ENCODE measurements at places on chromosomes 11 and 22.

DNA sequence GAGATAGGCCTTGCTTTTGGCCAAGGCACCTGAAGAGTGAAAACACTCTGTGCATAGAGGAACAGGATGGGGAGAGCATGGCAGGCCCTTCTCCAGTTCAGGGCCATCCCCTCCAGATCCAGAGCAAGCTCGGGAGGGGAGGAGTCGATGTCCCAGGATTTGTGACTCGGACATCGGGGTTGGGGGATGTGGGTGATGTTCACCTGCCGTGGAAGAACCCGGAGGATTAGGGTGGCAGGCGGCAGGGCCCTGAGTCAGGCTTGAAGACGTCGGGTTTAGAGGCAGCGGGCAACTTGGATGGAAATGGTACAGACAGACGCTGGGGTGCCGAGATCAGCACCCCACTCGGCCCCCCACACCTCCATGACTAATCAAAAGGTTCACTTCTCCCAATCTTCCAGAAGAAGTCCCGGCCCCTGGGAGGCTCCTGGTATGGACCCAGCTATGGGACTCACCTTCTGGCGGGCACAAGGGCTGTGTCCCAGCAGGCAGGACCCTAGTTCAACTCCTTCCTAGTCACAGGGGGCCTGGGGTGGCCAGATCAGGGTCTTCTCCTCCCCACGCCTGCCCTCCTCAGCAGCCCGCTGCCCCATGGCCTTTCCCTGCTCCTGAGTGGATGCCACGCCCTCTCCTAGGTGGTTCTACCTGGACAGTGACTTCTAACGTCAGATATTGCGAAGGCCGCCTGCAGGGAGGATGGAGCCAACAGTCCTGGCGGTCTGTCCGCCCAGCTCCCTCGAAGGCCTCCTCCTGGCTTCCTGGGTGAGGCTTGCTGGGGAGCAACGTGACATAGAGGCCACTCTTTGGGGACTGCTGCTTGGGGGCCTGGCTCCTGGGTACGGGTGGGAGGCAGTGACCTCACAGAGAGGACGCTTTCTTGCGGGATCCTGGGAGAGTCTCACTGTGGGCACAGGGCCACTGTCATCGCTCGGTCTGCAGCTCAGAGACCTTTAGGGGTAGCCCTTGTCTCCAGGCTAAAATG is 792.5 kb downstream of the BRD1 start:
- no peak overlapping the region for H3K4me3 ChIP-seq
- no peaks in the 10 kb centered on the region for H3K4me1 ChIP-seq
- H3K27ac ChIP-seq: no peak overlapping the region
- H3K27me3 ChIP-seq: no peaks in the 10 kb centered on the region
- DNase-seq: no peak
- peaks cover 9% of the 10 kb centered on the region for H3K36me3 ChIP-seq

DNA sequence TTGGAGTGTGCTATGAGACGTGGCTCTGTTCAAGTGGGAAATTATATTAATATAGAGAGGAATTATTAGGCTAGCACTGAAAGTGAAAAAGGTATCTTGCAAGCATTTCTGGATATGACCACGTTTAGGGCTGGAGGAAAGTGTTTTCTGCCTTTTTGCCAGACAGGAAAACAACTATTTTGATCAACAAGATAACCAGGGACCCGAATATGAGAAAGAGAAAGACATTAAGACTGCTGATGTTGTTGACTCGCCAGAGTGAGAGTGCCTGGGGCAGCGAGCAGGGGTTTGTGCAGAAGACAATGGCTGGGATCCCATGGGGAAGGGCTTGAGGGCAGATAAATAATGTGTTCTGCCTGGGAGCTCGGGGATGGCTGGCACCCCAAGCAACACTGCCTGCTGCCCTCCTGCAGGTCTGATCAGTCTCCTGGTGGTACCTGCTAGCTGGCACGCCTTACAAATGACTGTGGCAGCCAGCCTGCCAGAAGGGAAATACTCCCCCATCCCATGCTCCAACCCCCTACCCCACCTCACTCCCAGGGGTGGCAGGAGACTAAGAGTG is 23.1 kb upstream of the CHST1 start:
- no peaks in the 10 kb centered on the region for H3K36me3 ChIP-seq
- H3K27ac ChIP-seq: no peak overlapping the region
- peaks cover 50% of the 10 kb centered on the region for H3K27me3 ChIP-seq
- no peaks in the 10 kb centered on the region for H3K4me1 ChIP-seq

DNA sequence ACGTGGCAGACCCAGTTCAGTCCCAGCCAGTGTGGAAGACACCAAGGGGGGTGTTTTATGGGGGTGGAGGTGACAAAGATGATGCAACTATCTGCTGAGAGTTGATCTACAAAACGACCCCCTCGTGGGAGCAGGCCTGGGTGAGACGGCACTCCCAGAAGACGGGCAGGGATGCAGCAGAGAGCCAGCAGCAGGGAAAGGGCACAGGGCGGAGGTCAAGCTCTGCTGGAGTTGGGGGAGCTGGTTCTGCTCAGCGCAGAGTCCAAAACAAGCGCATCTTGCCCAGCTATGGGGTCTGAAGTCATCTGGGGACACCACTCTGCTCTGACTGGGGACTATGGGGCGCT is 3.9 kb downstream of the GNB1L start:
- peaks cover 3% of the 10 kb centered on the region for H3K27me3 ChIP-seq
- no peak for DNase-seq
- H3K27ac ChIP-seq: peak overlapping the region; percentile 59
- H3K36me3 ChIP-seq: peaks cover 26% of the 10 kb centered on the region
- peaks cover 52% of the 10 kb centered on the region for H3K4me1 ChIP-seq

GRCh38 chr22:34950489-34950888 is 115.5 kb upstream of the ISX start:
- H3K27me3 ChIP-seq: no peaks in the 10 kb centered on the region
- DNase-seq: no peak
- peaks cover 9% of the 10 kb centered on the region for H3K36me3 ChIP-seq
- no peak overlapping the region for H3K4me3 ChIP-seq

GRCh38 chr11:88494848-88495247 is 157.3 kb upstream of the CTSC start:
- DNase-seq: no peak
- H3K36me3 ChIP-seq: no peaks in the 10 kb centered on the region
- no peak overlapping the region for H3K4me3 ChIP-seq
- no peak overlapping the region for H3K27ac ChIP-seq

DNA sequence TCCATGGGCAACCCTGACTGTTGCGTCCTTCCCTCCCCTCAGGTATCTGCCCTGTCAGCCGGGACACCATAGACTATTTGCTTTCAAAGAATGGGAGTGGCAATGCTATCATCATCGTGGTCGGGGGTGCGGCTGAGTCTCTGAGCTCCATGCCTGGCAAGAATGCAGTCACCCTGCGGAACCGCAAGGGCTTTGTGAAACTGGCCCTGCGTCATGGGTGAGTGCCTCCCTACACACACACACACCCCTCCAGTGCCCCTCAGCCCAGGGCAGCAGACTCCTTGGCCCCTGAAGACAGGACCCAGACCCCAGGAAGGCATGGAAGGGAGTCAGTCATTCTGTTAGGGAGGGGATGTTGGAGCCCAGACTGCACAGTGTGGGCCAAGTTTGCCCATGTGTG is 17.9 kb upstream of the UVRAG start:
- no peak overlapping the region for H3K4me3 ChIP-seq
- peaks cover 9% of the 10 kb centered on the region for H3K27me3 ChIP-seq

DNA sequence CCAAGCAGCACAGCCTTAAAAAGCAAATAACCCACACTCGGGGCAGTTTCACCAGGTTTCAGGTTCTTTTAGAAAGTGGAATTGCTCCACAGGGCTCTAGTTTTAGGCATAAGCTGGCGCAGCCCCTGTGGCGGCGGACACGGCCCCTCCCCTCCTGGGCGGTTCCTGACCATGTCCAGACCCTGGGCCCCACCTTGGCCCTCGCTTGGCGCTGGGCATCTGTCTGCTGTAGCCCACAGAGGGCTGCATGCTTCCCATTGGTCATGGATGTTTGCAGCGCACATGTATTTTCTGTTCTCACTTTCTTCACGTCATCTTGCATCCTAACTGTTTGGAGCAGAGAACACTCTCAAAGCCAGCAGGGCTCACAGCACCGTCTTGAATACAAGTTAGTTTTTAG is 244.3 kb downstream of the BRD1 start:
- no peak overlapping the region for H3K27ac ChIP-seq
- peaks cover 2% of the 10 kb centered on the region for H3K27me3 ChIP-seq
- no peak for DNase-seq

GRCh38 chr22:46000081-46001027 is 23.4 kb upstream of the WNT7B start:
- no peak overlapping the region for H3K4me3 ChIP-seq
- peaks cover 53% of the 10 kb centered on the region for H3K4me1 ChIP-seq
- no peaks in the 10 kb centered on the region for H3K27me3 ChIP-seq
- DNase-seq: no peak
- H3K27ac ChIP-seq: no peak overlapping the region
- H3K36me3 ChIP-seq: no peaks in the 10 kb centered on the region

DNA sequence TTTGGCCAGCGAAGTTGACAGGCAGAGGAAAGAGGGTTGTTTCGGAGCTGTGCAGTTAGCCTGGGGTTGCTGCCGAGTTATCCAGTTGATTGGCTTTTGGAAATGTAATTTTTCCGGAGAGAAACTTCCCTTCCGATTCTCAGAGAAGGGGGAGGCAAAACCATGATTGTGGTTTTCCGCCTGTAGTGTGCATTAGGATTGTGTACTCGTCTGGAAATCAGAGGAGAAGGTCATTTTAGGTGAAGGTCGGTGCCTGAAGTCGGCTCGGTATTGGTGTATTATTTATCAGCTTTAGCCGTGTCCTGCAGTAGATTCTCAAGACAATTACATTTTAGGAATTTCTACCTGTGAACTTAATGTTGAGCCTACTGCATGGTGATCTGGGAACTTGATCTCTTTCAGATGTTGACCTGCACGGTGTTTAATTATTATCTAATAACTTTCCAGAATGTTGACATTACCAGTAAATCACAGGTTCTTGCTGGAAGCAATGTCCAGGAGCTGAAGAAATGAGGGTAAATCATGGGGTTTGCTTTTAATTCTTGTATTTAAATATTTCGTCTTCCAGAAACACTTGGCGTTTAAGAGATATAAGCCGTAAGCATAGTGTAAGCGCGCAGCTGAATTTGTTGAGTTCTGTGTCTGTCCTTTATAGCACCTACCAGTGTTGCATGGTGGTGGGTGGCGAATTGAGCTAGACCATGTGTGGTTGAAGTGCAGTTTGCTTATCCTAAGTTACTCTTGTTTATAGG is 1.3 kb downstream of the ARHGEF12 start:
- peak overlapping the region; percentile 99 for H3K4me3 ChIP-seq
- peaks cover 63% of the 10 kb centered on the region for H3K4me1 ChIP-seq
- peaks cover 6% of the 10 kb centered on the region for H3K27me3 ChIP-seq
- DNase-seq: no peak

DNA sequence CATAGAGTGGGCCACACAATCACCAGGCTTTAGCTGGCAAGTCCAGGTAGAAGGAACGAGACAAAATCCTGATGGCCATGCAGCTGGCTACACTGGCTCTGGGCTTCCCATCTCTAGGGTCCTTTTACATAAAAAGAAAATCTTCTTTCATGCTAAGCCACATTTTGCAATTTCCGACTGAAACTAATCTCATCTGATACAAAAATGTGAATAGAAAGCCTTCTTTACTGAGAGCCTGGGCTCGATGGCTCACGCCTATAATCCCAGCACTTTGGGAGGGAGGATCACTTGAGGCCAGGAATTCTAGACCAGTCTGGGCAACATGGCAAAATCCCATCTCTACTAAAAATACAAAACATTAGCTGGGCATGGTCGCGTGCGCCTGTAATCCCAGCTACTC is 67.2 kb downstream of the MICAL3 start:
- no peak overlapping the region for H3K4me3 ChIP-seq
- peaks cover 3% of the 10 kb centered on the region for H3K27me3 ChIP-seq
- no peak for DNase-seq
- H3K27ac ChIP-seq: no peak overlapping the region
- peaks cover 4% of the 10 kb centered on the region for H3K36me3 ChIP-seq

- no peak for DNase-seq
- no peak overlapping the region for H3K27ac ChIP-seq
- peaks cover 48% of the 10 kb centered on the region for H3K4me1 ChIP-seq
- H3K36me3 ChIP-seq: peaks cover 5% of the 10 kb centered on the region
- peak overlapping the region; percentile 10 for H3K4me3 ChIP-seq
Observed at GRCh38 chr11:23723861-23724260, 773.0 kb upstream of the LUZP2 start.

DNA sequence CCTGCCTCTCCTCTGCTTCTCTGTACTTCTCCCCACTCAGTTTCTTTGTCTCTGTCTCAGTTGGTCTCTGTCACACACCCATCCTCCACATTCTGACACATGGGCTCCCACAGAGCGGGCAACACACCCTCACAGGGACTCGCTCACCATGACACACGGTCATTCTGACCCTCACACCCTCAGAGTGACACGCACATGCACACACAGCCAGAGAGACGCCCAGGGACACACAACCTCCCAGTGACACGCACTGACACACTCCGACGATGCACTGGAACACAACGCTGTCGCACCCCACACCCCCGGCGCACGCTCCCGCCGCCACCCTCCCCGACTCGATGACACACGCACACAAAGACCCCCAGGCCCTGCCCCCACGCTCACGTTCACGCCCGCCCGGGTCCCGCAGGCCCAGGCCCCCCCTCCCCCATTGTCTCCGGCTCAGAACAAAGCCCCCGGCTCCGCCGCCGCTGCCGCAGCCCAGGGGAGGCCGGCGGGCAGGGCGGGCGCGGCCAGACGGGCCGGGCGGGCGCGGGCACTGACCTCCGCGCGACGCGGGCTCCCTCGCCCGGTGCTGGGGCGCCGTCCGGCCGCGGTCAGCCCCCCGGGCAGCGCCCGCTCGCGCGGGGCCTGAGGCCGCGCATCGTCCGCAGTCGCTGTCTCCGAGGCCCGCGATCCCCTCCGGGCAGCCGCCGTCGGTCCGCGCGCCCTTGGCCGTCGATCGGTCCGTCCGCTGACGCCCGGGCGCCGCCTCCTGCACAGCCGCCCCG is 404 bp downstream of the DCHS1 start:
- H3K27me3 ChIP-seq: peaks cover 6% of the 10 kb centered on the region
- no peaks in the 10 kb centered on the region for H3K36me3 ChIP-seq
- no peak for DNase-seq
- peaks cover 10% of the 10 kb centered on the region for H3K4me1 ChIP-seq

- peak overlapping the region; percentile 33 for H3K27ac ChIP-seq
- no peak overlapping the region for H3K4me3 ChIP-seq
- H3K27me3 ChIP-seq: no peaks in the 10 kb centered on the region
- peaks cover 55% of the 10 kb centered on the region for H3K4me1 ChIP-seq
- DNase-seq: no peak
- peaks cover 16% of the 10 kb centered on the region for H3K36me3 ChIP-seq
Observed at GRCh38 chr11:35247428-35247827, 108.5 kb downstream of the CD44 start.

GRCh38 chr11:128943428-128943976 is 831 bp upstream of the TP53AIP1 start:
- no peaks in the 10 kb centered on the region for H3K4me1 ChIP-seq
- H3K27me3 ChIP-seq: peaks cover 43% of the 10 kb centered on the region
- no peaks in the 10 kb centered on the region for H3K36me3 ChIP-seq
- H3K4me3 ChIP-seq: no peak overlapping the region
